Aorta (tissue), 5 donors: ENCODE measurements at places on chromosomes 12 and 14. TPM values are rescaled to one million over a fixed set of nuclear protein-coding genes. Genes with fewer than 3 reads are reported as not detected.

DNA sequence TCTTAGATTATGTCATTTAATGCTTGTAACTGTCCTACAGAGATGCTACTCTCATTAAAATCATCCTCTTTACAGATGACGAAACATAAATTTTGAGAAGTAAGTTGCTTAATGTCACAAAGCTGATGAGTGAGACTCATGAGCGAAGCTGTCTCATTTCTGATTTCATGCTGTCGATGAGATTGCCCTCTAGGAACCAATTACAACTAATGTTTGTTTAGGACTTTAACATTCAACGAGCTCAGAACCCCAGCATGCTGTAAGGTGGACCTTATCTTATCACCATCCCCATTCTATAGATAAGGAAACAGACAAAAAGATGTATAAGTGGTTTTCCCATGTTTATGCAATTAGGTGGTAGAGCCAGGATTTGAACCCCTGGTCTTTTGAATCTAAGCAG lies 23.1 kb downstream of the BHLHE41 start:
- no peak overlapping the region for H3K4me3 ChIP-seq
- DNase-seq: no peak
- H3K36me3 ChIP-seq: no peaks in the 10 kb centered on the region
- no peak overlapping the region for H3K27ac ChIP-seq

GRCh38 chr12:114122016-114122415 lies 155.9 kb upstream of the RBM19 start:
- H3K36me3 ChIP-seq: no peaks in the 10 kb centered on the region
- no peaks in the 10 kb centered on the region for H3K27me3 ChIP-seq
- no peaks in the 10 kb centered on the region for H3K4me1 ChIP-seq
- no peak overlapping the region for H3K27ac ChIP-seq
- H3K4me3 ChIP-seq: no peak overlapping the region
- no peak for DNase-seq

- H3K27ac ChIP-seq: no peak overlapping the region
- no peaks in the 10 kb centered on the region for H3K27me3 ChIP-seq
- no peaks in the 10 kb centered on the region for H3K36me3 ChIP-seq
- no peaks in the 10 kb centered on the region for H3K4me1 ChIP-seq
- no peak overlapping the region for H3K4me3 ChIP-seq
Observed at GRCh38 chr14:55532645-55533344, 47.2 kb upstream of the KTN1 start.

GRCh38 chr14:76698631-76699030 lies 62.6 kb upstream of the VASH1 start:
- no peak overlapping the region for H3K4me3 ChIP-seq
- H3K27ac ChIP-seq: no peak overlapping the region
- H3K27me3 ChIP-seq: no peaks in the 10 kb centered on the region
- H3K36me3 ChIP-seq: no peaks in the 10 kb centered on the region
- H3K4me1 ChIP-seq: peaks cover 6% of the 10 kb centered on the region
- DNase-seq: no peak

DNA sequence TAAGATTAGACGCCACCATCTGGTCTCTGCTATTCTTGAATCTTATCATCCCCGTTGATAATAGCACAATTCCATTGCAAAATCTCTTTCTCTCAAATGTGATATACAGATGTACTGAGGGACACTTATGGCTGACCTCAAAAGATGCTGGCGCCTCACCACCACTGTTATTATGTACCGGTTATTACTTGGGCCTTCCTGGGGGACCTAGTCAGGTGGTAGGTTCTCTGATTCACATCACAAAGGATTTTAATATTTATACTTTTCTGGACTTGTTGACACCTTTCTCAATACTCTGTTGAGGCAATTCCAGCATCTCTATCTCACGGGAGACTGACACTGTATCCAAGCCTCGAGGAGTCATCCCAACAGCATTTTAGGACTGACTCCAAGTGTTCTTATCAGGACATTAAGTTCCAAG lies 21.3 kb upstream of the FAM234B start:
- no peak for DNase-seq
- peaks cover 1% of the 10 kb centered on the region for H3K27me3 ChIP-seq
- no peaks in the 10 kb centered on the region for H3K4me1 ChIP-seq
- H3K27ac ChIP-seq: no peak overlapping the region

- H3K27ac ChIP-seq: no peak overlapping the region
- no peak for DNase-seq
- H3K4me3 ChIP-seq: no peak overlapping the region
- H3K36me3 ChIP-seq: no peaks in the 10 kb centered on the region
- H3K27me3 ChIP-seq: no peaks in the 10 kb centered on the region
Observed at GRCh38 chr12:89799316-89799715, 90.7 kb upstream of the ATP2B1 start.

DNA sequence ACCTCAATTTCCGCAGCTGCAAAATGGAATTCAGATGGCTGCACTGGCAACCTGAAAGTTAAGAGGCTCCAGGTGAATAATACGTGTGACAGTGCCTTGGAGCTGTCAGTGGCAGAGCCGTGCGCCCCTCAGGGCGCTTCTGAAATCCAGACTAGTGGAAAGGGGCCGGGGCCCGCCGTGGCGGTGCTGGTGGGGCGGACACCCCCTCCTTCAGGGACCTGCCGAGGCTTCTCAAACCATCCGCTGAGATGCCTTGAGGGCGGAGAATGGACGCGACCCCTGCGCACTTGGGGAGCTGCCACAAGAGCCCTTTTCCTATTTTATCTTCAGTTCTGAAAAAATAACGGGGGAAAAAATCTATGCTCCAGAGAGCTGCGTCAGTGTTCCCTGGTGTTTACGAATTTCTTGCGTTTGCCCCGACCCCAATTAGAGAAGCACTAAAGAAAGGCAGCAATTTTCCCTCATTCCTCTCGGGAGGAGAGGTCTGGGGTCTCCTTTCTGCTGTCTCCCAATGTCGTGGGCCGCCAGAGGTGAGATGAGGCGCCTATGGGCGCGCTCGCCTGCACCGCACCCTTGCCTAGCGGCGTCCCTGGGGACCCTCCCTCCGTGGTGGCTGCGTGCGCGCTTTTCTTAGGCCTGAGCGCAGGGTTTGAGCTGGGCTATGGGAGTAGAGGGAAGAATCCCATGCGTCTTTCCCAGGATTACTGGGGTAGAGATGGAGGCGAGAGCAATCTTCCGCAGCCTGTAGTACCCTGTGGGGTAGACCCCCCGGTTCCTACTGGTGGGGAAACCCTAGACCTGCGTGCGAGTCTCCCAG lies 2.2 kb downstream of the NOS1 start:
- no peak for DNase-seq
- H3K27ac ChIP-seq: no peak overlapping the region
- H3K4me1 ChIP-seq: no peaks in the 10 kb centered on the region

DNA sequence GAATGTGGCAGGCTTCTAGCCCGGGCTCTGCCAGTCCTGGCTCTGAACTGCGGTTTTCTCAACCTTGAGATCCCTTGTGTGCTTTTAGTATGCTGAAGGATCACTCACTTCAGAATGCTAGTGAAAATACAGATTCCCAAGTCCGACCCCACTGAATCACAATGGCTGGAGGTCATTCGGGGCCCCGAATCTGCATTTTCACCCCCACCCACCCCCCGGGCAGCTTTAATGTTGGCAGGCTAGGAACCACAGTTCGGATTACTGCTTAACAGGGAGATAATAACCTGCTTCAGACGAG lies 573 bp upstream of the SUSD6 start:
- peak overlapping the region; percentile 36 for H3K4me3 ChIP-seq
- no peak for DNase-seq
- H3K27me3 ChIP-seq: no peaks in the 10 kb centered on the region
- peaks cover 3% of the 10 kb centered on the region for H3K4me1 ChIP-seq
- H3K27ac ChIP-seq: peak overlapping the region; percentile 78

GRCh38 chr12:64819816-64820402 lies 4.5 kb upstream of the TBC1D30 start:
- no peaks in the 10 kb centered on the region for H3K36me3 ChIP-seq
- DNase-seq: no peak
- H3K27ac ChIP-seq: no peak overlapping the region
- H3K27me3 ChIP-seq: no peaks in the 10 kb centered on the region

DNA sequence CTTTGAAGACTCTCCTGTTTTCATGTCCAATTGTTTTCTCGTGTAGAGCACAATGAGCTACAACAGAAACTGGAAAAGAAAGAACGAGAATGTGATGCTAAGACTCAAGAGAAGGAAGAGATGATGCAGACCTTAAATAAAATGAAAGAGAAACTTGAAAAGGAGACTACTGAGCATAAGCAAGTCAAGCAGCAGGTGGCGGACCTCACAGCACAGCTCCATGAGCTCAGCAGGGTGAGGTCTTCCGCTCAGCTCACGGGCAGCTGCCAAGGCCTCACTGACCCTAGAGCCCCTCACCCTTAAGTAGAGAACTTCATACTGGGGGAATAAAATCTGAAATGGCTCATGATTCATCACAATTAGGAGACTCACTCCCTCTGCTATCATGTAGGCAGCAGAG lies 134.7 kb downstream of the GPR135 start:
- peaks cover 4% of the 10 kb centered on the region for H3K4me1 ChIP-seq
- no peaks in the 10 kb centered on the region for H3K27me3 ChIP-seq
- H3K36me3 ChIP-seq: peaks cover 5% of the 10 kb centered on the region
- no peak for DNase-seq
- no peak overlapping the region for H3K4me3 ChIP-seq

DNA sequence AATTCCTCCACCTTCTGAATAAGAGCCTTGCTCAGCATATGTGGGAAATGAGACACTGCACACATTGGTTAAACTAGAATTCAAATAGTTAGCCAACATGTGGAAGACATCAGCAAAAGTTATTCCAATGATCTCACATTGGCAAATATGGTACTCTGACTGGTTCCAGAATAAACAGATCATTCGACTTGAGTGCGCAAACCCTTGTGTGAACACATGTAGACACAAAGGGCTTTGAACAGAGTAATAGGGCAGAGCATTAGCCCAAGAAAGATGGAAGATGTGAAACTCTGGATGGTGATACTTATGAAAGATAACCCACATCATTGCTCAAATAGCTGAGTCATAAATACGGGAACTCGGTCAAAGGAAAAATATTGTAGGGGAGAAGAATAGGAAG lies 1133.4 kb upstream of the SEL1L start:
- H3K4me1 ChIP-seq: no peaks in the 10 kb centered on the region
- H3K27me3 ChIP-seq: no peaks in the 10 kb centered on the region
- DNase-seq: no peak

GRCh38 chr14:91570021-91570420 lies 59.9 kb upstream of the PPP4R3A start:
- no peak overlapping the region for H3K4me3 ChIP-seq
- no peak overlapping the region for H3K27ac ChIP-seq
- no peaks in the 10 kb centered on the region for H3K36me3 ChIP-seq
- no peaks in the 10 kb centered on the region for H3K4me1 ChIP-seq
- DNase-seq: no peak
- H3K27me3 ChIP-seq: no peaks in the 10 kb centered on the region

DNA sequence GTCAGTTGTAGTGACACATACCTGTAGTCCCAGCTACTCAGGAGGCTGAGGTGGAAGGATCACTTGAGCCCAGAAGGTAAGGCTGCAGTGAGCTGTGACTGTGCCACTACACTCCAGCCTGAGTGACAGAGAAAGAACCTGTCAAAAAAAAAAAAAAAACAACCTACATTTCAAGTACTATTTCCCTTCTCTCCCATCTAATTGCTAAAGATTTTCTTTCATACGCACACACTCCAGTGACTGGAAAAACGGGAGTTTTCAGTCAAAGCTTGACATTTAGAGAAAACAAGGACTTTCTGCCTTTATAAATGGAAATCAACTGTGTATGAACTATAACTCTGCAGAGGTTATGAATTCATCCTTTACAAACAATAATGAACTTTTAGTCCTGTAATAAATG lies 25.9 kb downstream of the GPHB5 start:
- H3K4me1 ChIP-seq: no peaks in the 10 kb centered on the region
- H3K27ac ChIP-seq: no peak overlapping the region
- DNase-seq: no peak
- H3K4me3 ChIP-seq: no peak overlapping the region

- no peaks in the 10 kb centered on the region for H3K4me1 ChIP-seq
- H3K27me3 ChIP-seq: no peaks in the 10 kb centered on the region
- no peak for DNase-seq
Observed at GRCh38 chr12:60535363-60535762, 939.5 kb downstream of the SLC16A7 start.

GRCh38 chr14:44940211-44940610 lies 21.5 kb downstream of the KLHL28 start:
- H3K4me1 ChIP-seq: no peaks in the 10 kb centered on the region
- no peak for DNase-seq
- peaks cover 6% of the 10 kb centered on the region for H3K36me3 ChIP-seq
- H3K27me3 ChIP-seq: no peaks in the 10 kb centered on the region

GRCh38 chr12:40634517-40635131 lies 57.6 kb upstream of the CNTN1 start:
- H3K36me3 ChIP-seq: no peaks in the 10 kb centered on the region
- no peaks in the 10 kb centered on the region for H3K27me3 ChIP-seq
- H3K27ac ChIP-seq: no peak overlapping the region

DNA sequence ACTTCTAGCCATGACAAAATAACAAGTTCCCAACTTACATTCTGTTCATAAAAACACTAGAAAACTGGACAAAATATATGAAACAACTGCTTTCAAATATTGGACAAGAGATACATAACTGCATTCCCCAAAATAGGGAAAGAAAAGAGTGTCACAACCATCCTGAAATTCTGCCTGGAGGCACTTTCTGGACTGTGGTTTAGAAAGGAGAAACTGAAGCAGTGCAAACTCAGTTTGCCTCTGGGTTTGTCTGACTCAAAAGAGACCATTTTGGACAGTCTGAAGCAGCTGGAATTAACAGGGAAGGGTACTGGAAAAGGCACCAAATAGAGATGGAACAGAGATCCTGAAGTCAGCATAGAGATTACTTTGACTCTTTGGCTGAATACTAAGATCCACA lies 11.3 kb upstream of the SYT1 start:
- no peak for DNase-seq
- H3K4me3 ChIP-seq: no peak overlapping the region
- no peak overlapping the region for H3K27ac ChIP-seq
- H3K4me1 ChIP-seq: no peaks in the 10 kb centered on the region
- H3K27me3 ChIP-seq: no peaks in the 10 kb centered on the region

- H3K27me3 ChIP-seq: no peaks in the 10 kb centered on the region
- no peak overlapping the region for H3K4me3 ChIP-seq
- H3K4me1 ChIP-seq: no peaks in the 10 kb centered on the region
- no peak overlapping the region for H3K27ac ChIP-seq
- DNase-seq: no peak
Observed at GRCh38 chr12:76268267-76268666, 79.9 kb downstream of the BBS10 start.

DNA sequence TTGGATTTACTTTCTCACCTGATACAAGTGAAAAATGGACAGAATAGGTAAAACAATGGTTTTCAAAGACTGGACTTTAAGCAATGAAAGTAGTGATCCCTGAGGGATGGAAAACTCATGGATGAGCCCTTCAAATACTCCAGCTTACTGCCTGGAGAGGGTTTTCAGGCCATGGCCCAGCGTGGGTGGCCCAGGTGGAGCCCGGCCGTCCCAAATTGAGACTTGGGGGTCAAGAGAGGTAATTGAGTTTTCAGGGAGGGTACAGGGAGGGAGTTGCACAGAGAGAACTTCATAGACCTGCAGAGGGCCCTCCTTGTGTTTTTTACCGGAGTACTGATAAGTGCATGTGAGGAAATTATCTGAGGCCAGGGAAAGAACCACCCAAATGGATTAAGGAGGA lies 37.2 kb downstream of the RAN start:
- no peaks in the 10 kb centered on the region for H3K36me3 ChIP-seq
- H3K4me3 ChIP-seq: no peak overlapping the region
- H3K27me3 ChIP-seq: no peaks in the 10 kb centered on the region
- no peak overlapping the region for H3K27ac ChIP-seq
- DNase-seq: no peak

Gene TECPR2
- 32.5 TPM for total RNA-seq

Gene A2ML1
- 0.06 TPM for total RNA-seq

Gene PRB2
- total RNA-seq: not detected

Gene COQ6
- total RNA-seq: 21.5 TPM

Gene SLCO1B1
- total RNA-seq: not detected

Gene OTUB2
- 0.42 TPM for total RNA-seq

Gene MANSC4
- not detected for total RNA-seq
